ENCODE measurements at places on chromosomes 7 and 10.

- no peak for DNase-seq
These were observed 36.3 kb downstream of the CALML3 start for GRCh38 chr10:5560817-5561703.

DNA sequence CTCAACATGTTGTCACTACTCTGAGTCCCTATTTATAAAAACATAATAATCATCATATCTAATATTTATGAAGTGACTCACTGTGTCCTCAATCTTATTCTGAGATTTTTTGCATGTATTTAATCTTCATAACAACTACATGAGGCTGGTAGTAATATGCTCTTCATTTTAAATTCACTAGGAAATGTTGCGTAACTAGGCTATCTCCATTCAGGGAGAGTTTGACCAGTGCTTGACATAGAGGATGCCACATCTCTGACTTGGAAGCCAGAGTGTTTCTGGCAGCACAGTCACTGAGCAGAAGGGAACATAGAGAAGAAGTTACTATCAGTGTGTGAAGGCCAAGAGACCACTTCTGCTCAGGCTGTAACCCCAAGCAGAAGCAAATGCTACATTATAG, 88.9 kb downstream of the FAM13C start:
- DNase-seq = no peak

GRCh38 chr10:90959826-90960225, 38.9 kb upstream of the ANKRD1 start:
- no peak for DNase-seq

- DNase-seq = no peak
These were observed 78.9 kb downstream of the CHRM2 start for GRCh38 chr7:136947347-136947746.

Measured in left renal pelvis (tissue), 4 donors.